Stimulated activated CD8-positive, alpha-beta memory T cell treated with anti-CD3 and anti-CD28 coated beads, Interleukin-7, amount 100 ng/mL, for 48 hours (primary cell): ENCODE measurements at places on chromosomes 1 and 21.
A peak's percentile ranks its signal among the peaks of the same experiment; 100 is the strongest.

DNA sequence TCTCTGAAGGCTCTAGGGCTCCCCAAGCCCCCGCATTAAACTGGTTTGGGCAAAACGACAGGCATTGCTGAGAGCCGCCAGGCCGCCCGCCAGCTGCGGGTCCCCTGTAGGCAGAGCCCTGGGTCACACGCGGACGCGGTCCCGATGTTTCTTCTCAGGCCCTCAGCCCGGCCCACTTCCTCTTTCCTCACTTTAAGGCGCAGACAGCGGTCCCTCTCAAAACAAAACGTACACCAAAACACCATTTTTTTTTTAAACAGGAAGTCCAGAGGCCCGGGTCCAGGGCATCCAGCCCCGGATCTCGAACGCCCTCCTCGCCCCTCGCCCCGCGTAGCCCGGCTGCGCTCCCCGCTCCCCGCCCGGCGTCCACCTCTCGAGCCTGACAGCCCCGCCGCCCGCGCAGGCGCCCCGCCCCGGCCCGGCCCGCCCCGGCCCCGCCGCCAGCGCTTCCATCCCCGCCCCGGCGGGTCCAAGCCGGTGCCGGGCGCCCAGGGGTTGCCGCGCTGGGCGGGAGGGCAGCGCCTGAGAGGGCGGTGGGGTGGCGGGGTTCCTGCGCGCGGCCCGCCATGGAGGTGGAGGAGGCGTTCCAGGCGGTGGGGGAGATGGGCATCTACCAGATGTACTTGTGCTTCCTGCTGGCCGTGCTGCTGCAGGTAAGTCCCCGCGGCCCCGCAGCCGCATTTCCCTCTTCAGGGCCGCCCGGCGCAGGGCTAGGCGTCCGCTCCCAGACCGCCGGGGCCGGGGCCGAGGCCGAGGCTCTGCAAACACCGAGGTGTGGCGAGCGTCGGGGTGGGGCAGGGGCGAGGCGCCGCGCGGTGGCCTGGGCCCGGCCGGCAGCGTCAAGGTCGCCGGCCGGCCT, at the start of gene SLC22A15:
Gene SLC22A15, plus strand, starts transcription at position 452 of the 859 bp plus-strand sequence. Its CDS starts 115 bp downstream, at position 567.
- no peak for DNase-seq

DNA sequence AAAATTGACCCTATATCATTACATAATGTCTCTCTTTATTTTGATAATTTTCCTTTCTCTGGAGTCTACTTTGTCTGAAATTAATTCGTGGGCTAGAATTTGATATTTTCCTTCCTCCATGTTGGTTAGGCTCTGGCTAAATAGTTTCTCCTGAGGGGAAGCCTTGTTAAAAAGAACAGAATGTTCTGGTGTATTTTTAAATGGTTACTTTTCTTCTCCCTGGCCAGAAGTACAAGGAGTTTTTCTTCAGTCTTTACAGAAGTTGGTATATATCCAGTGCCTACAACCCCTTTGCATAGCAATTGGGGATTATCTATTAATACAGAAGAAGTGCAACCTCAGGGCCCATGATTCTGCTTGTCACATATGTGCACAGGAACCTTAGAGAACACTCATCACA, 185.6 kb upstream of the RAB4A start:
- DNase-seq: no peak

DNA sequence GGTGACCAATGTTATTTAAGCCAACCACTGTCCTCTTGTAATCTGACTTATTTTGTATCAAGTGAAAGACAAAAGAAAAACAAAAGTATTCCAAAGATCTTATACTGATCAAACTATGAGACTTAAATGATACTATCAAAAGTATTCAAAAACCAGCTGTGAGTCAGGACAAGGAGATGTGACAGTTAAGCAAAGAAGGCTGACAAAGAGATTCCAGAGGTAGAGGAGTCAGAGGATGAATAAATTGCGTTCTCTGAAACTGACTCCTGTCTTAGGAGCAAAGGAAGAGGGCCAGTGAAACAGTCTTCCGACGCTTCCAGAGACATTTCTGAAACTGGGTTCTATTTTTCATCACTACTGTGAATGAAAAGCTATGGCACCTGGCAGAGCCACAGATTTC, 20.9 kb downstream of the TMEM50B start:
- DNase-seq: no peak

GRCh38 chr1:51734896-51735745, 118.2 kb downstream of the OSBPL9 start:
- no peak for DNase-seq

DNA sequence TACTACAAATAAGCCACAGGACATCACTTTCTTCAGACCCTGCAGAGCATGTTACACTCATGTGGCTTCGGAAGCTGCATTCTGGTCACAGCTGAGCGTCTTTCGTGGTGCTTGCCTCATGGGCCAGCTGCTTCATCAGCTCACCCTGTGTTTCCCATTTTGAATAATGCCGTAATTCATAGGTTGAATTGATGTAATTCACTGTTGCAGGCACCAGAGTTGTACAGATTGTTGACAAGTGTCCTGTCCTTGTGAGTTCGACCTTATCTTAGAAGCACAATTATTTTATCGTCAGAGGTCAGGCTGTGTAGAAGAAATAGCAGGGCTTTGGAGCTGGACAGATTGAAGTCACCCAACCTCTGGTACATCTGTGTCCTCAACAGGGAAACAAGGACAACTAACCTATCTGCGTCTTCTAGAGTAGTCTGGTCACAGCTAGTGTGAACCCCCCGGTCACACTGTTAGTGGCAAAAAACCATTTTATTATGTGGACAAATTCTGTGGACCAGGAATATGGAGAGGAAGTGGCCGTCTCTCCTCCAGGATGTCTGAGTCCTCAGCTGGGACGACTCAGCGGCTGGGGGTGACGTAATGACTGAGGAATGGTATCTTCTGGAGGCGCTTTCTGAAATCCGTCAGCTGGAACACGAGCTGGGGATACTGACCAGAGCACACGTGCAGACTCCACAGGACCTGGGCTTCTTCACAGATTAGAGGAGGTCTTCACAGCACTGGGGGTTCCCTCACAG, 17.8 kb downstream of the PKNOX1 start:
- no peak for DNase-seq

- DNase-seq: no peak
Measured at GRCh38 chr21:31526040-31526439, 133.5 kb upstream of the SOD1 start.

DNA sequence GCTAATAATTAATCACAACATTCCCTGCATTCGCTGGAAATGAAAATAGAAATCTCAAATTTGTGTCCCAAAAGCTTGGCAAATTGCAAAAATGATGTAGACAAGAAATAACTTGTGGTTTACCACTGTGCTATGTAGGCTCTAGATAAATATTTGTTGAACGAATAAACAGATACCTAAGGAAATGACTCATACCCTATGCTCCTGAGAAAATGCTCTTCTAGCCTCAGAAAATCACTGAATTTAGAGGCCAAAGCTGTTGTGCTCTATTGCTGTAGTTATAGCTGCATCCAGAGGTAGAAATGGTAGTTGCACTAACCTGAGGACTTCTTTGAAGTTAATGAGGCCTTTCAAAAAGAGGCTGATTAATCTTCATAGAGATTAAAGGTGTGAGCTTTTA, 142.0 kb upstream of the ZNHIT6 start:
- no peak for DNase-seq

DNA sequence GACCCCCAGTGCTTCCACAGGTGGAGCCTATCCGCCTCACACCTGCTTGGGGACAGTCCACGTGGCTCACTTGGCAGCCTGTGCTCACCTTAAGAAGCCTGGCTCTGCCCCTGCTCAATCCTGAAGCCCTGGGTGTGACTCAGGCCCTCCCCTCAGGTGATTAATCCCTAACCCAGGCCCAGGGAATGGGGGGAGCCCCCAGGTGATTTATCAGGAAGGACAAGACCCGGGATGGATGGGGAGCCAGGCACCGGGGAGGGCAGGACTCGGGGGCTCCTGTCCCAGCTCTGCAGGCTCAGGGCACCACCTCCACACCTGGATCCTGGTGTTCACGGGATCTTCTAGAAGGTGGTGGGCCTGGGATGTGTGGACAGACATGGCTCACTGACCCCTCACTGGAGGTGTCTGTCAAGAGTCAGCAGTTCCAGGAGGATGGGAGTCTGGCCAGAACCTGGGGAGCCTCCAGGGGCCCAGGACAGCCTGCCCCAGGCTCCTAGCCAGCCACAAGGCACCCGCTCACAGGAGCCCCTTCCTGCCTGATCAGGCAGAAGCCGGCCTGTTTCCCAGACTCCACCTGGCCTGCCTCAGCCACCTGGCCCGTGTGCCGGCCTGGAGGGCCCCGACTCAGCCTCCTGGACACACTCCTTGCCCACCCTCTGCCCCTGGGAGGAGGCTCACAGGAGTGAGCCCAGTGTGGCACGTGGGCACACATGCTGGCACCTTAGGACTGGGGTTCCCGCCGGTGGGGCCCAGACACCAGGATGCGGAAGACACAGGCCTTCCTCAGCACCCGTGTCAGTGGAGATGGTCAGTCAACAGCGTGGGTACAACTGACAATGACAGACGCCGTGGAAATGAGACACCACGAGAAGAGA, 38.6 kb upstream of the COL6A1 start:
- DNase-seq: no peak

- no peak for DNase-seq
Measured at GRCh38 chr1:70426154-70427131, 15.4 kb downstream of the CTH start.

DNA sequence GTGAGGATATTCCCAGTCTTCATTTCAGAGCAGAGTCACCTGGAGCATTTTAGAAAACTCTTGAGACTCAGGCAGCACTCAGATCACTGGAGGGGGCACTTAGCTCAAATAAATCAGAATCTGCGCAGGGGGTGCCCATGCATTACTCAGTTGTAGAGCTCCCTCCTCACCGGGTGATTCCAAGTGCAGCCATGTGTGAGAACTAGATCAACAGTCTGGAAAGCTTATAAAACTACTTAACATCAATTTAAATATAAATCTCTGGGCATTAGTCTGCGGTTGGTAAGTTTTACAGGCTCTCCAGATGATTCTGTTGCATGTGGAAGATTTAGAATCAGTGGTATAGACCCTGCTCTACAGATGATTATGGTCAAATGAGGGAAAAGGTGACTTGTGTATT, 128.6 kb downstream of the ST6GALNAC3 start:
- DNase-seq: no peak

- no peak for DNase-seq
Measured at GRCh38 chr1:37452416-37452815, 22.0 kb upstream of the ZC3H12A start.

DNA sequence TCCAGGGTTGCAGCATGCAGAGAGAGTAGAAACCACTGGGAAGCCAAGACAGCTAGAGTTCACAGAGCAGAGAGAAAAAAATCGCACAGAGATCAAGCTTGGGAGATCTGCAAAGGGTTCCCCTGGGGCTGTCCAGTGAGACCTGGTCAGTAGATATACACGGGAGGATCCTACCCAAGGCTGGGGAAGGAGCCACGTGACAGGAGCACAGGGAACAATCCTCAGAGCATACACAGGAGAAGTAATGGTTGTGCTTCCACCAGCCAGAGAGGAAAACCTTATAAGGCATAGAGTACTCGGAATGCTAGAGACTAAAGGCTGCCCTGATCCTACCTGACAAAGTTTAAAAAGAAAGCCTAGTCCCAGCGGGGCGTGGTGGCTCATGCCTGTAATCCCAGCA, 53.9 kb downstream of the GABPA start:
- DNase-seq: no peak

- DNase-seq: no peak
Measured at GRCh38 chr1:55071477-55071876, 32.1 kb downstream of the PCSK9 start.

GRCh38 chr1:1988061-1988945, 15.3 kb downstream of the CFAP74 start:
- DNase-seq: no peak

GRCh38 chr1:213602796-213603486, 384.8 kb upstream of the PROX1 start:
- DNase-seq: no peak

DNA sequence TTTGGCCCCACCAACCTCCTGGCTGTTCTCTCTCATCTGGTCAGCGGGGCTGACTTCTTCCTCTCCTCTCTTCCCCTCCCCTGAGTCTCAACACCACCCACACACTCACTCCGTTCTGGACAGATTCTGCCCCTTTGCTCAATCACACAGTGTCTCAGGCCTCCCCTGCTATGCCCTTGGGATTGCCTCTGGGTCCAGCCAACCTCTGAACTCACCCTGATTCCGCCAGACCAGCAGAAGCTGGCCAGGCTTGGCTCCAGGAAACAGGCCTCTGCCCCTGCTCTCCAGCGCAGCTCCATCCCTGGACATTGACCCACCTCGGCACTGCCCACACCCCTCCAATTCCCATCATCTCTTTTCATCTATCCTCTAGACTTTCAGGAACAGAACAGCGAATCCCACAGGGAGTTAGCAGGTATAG, 22.1 kb downstream of the AHDC1 start:
- DNase-seq: no peak

- DNase-seq: no peak
Measured at GRCh38 chr21:26491663-26492062, 81.4 kb downstream of the CYYR1 start.

DNA sequence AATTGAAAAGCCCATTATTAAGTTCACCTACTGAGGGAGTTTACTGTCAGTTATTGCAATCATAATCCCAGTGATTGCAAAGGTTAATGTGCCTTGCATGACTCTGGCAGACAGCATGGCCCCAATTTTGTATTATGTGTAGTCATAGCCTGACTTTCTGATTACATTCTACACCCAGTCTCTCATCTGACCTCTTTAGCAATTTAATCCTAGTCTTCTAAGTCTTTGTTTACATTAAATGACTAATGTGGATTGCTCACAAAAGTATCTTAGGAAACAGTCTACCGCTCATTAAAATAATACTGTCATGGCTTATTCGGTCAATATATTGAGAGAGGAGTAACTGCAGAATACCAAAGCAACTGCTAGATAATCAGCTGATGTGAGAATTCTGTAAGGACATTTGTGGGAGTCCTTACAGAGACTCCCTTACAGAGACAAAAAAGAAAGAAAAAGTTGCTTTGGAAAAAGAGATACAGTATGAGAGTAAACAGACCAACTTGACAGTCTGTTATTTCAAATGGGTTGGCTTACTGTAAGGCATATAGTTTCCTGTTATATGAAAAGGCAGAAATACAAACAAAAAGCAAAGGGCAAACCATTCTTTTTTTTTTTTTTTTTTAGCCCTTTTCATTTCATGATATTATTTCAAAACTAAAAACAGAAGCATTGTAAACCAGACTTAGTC, 42.8 kb downstream of the SMG7 start:
- DNase-seq: no peak

GRCh38 chr1:15975358-15975804, 520 bp downstream of the ZBTB17 start:
- peak; percentile 80 for DNase-seq

DNA sequence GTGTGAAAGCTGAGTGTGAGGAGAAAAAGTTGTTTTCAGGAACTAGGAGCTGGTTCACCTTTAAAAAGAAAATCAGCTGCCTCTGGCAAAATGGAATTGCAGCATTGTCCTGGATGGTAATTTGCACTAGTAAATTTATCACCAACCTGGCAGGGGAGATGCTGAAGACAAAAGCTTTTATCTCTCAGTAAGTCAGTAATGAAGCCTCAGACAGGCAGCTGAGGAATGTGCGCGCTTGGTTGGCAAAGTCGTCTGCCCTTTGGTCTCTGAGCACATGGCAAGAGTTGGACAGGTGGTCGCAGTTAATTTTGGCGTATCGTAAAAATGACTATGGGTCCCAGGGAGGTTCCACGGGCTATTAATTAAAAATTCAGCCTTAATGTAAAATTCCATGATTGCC, 131.9 kb downstream of the BACH1 start:
- no peak for DNase-seq
